Foreskin fibroblast (primary cell): ENCODE measurements at places on chromosomes 1 and 21.

DNA sequence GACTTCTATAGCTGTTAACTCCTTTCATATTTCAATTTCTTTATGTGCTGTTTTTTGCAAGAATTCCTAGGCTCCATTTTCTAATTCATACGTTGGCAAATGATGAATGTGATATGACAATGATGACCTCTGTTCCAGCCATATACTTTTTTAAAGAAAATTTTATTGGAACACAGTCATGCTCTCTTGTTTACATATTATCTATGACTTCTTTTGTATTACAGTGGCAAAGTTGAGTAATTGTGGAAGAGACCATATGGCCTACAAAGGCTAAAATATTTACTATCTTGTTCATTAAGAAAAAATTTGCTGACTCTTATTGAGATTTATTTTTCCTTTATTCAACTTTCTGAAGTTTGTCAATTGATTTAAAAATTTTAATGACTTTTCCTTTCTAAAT, 7.1 kb downstream of the IFI44L start:
- DNase-seq: peak; percentile 30

- DNase-seq: no peak
Observed at GRCh38 chr21:42219606-42220137, 732 bp downstream of the ABCG1 start.

- DNase-seq: no peak
Observed at GRCh38 chr21:42547001-42547905, 33.6 kb downstream of the SLC37A1 start.

GRCh38 chr1:217048104-217048707, 325.0 kb upstream of the ESRRG start:
- DNase-seq: no peak

GRCh38 chr1:230208619-230209261, 141.7 kb downstream of the GALNT2 start:
- no peak for DNase-seq

DNA sequence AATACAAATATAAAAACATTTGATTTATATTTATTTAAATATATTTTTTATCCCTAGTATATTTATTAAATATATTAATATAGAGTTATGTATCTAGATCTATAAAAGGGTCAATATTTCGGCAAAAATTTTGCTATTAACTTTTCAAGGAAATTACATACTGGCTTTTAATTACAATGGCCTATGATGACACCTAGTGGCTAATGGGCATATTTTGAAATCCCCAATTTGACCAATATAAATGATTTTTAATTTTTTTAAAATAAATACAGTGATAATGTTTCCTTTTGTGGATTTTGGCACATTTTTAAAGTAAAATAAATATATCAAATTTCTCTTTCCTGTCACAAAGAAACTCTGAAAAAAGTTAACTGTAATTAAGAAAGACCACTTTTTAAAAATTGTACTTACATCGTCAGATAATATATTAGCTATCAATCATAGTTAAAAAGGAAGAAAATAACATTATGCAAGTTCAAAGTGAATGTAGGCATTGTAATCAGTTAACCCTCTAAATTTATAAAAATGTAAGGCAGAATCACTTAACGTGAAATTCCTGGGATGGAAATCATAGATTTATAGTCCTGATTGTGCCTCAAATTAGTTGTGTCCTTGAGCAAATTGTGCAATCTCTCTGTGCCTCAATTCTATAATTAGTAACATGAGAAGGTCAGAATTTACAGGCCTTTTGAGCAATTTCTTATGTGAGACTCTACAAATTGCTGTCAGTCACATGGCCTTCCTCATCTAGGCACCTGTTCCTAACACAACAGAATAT, 25.6 kb upstream of the RGS13 start:
- peak; percentile 63 for DNase-seq

GRCh38 chr1:230948301-230948700, 30.4 kb downstream of the TTC13 start:
- no peak for DNase-seq

GRCh38 chr21:29521872-29522271, 223.2 kb downstream of the BACH1 start:
- DNase-seq: no peak

DNA sequence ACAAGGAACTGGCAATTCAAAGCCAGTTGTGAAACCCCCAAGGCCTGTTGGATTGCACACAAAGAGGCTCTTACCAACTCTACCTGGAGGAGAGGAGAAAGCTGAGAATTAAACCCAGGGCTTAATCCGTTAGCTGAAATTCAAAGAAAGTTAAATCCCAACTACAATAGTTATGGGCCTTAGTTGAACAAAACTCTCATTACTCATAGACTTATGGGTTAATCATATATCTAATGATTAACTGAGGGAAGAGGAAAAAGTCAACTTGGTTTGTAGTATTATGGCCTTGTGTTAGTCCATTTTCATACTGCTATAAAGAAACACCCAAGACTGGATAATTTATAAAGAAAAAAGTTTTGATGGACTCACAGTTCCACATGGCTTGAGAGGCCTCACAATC, 838.2 kb upstream of the ADGRL2 start:
- no peak for DNase-seq

DNA sequence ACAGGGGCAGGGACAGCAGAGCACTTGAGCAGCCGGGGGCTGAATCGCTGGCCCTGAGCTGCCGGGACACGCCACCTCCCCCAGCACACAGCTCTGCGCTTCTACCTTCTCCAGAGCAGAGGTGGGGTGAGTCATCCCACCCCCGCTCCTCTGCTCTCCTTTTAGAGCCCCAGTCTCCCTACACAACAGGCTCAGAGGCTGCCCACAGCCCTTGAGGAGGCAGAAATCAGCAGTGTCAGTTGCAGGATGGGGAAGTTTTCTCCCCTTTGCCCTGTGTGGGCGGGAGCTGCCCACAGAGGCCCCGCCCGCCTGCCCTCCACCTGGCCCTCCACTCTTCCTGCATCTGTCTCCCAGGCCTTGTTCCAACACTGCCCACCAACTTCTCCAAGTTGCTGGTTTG, 94.6 kb downstream of the STUM start:
- DNase-seq: no peak

DNA sequence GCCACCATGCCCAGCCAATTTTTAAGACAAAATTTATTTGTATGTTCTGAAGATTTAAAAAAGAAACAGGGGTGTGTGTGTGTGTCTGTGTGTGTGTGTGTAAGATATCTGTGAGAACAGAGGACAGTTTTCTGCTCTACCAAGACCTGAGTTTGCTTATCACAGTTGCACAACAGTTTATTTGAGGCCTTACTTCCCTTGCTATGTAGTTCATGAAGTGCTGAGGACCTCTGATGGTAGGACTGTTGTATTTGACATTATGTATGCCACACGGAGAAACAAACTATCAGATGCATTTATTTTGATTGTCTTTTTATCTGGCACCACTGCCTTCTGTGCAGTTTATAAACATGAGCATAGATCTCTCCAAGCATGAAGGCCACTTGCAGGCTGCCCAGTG, 355.2 kb downstream of the PBX1 start:
- DNase-seq: peak; percentile 50

DNA sequence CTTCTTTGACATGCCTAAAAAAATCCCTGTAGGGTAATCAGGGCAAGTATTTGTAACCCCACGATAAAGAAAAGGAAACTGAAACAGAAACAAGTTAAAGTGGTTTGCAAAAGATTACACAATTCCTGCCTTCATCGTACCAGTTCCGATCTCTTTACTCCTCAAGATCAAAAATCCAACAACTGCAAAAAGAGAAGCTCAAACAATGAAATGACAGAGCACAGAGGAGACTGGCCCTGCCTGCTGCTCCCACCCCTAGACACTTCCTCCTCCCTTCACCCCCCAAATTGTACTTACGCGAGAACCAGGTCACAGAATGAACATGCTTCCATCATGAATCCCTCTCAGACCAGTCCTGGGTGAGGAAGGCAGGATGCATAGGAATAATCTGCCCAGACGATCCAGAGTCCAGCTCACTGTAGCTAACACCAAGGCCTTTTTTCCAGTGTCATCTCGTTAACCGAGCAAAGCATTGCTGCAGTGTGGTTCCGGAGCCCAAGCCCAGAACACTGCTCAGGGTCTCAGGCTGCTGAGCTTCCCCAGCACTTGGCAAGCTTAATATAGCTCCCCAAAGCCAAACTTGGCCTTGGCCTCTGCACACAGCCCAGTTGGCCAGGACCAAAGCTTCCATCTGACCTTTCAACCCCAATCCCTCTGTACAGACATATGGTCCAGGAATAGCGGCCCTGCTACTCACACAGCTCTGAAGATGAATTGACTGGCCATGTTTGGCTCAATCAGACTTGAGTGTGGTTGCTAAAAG, 20.3 kb downstream of the RXRG start:
- no peak for DNase-seq

- DNase-seq: no peak
Observed at GRCh38 chr1:178573330-178573729, 60.4 kb downstream of the TEX35 start.

- DNase-seq: no peak
Observed at GRCh38 chr21:39915881-39916280, 48.6 kb downstream of the PCP4 start.

DNA sequence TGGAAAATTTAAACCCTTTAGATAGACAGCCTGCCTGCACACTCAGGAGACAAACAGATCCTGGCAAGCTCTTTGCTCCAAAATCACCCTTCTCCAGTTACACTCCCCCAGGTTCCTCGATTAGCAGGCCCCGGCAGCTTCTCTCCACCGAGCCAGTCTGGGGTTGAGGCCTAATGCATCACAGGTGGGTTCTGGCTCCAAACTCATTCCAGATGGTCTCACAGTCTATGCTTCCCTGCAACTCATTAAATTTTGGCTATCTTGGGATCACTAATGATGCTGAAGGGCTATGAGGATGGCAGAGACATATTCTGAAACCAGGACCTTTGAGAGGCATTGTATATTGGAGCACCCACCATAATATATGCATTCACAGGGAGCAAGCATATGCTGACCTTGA, 559.8 kb upstream of the USP24 start:
- peak; percentile 73 for DNase-seq

DNA sequence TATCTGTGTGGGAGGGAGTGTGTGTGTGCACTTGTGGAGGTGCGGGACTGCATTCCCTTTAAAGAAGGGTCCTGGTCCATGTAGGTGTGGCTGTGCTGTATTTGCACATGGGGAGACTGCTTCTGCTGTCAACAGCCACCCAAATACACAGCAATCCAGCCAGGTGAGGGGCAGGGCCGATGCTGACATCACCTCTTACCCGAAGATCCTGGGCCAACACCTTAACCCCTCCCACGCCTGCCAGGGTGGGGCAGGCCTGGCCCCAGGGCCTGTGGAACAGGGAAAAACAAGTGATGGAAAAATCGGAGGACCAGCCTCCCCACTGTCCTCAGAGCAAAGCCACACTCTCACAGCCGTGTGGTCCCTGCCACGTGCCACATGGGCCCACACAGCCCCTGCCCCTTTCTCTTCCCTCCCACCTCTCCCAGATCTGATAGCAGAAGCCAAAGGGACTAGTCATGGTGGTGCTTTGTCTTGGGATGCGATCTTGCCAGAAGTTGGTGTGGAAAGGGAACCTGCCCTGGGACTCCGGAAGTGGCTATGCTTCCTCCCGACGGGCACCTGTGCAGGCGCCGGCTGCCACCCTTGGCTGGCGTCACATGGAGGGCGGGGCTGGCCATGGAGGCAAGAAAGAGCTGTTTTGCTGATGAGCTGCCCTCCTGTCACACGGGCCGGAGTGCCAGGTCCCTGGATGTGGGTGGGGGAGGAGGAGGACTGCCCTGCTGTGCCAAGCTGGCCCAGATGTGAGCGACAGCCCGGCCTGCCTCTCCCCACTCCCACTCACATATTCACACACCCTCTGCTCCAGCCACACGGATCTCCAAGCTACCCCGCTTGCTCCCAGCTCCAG, 7.8 kb upstream of the CASZ1 start:
- DNase-seq: no peak

- peak; percentile 53 for DNase-seq
Observed at GRCh38 chr1:94936861-94937620, 10.1 kb upstream of the CNN3 start.

- DNase-seq: peak; percentile 20
Observed at GRCh38 chr1:231872461-231872910, 245.9 kb downstream of the DISC1 start.

GRCh38 chr1:83850834-83851233, 148.1 kb downstream of the TTLL7 start:
- DNase-seq: no peak

DNA sequence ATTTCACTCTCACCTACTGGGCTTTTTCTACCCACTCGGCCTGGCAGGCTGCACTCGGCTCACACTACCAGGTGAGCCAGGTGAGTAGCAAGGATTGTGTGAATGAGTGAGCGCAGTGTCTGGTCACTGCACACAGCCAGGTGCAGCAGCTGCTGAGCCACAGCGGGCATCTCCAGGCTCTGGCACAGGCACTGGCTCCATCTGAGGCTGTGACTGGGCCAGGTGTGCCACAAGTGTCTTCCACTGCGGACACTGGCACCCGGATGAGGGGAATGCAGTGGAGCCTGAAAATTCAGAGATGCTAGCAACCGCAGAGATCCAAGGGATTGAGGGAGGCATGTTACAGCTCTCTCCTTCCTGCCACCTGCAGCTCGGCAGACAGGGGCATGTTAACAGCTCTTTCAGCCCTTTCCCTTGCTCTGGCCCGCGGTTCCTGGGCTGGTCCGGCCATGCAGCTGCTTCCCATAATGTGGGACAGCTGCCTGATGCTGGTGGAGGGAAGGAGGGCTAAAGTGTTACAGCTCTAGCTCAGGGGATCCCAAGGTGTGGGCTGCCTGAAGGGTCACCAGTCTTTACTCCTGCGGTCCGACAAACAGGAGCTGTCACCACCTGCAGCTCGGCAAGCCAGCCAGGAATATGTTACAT, 1038.3 kb downstream of the AMY1C start:
- DNase-seq: no peak

DNA sequence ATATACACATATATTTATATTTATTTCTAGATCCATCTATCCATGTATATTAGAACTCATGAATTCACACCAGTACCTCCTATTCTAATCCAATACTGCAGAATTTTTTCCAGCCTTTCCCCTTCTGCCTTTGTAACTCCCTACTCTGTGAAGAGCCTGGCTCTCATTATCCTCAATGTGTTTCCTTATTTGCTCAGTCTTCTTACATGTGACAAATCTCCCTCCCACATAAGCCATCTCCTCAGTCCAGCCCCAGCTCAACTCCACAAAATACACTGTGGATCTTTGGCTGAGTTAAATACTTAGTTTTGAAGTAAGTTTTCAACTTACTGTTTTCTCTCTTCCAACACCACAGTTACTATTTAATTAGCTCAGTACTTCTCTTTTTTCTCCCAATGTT, 45.7 kb downstream of the ATP5PO start:
- no peak for DNase-seq

DNA sequence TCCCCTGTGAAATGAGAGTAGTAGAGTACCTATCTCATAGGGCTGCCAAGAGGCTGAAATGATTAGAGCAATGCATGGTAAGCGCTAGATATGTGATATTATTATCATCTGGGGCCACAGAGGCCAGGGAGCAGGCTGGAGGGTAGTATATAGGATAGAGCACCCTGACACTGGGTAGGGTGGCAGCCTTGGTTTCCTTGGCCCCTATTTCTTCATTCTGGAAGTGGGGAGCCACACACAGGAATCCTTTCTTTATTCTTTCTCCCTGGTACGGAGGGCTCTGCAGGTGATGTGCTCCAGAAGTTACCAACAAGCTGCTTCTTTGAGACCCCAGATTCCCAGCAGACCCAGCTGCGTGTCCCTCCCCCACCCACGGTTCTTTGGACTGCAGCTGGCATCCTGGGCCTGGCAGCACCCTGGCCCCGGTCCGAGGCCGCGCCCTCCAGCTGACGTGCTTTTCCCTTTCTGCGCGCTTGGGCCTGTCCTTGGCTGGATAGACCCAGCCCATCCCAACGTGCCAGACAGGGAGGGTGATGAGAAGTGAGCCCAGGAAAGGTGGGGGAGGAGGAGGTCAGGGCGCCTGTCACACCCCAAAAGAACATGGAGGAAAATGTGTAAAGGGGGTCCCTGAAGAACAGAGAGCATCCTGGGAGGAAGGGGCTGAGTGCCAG, 18.2 kb downstream of the INAVA start:
- DNase-seq: no peak

GRCh38 chr1:212107481-212107880, 71.9 kb downstream of the DTL start:
- no peak for DNase-seq
